Left ventricle myocardium inferior (tissue), 1 donor: ENCODE measurements at places on chromosomes 6 and 20.

DNA sequence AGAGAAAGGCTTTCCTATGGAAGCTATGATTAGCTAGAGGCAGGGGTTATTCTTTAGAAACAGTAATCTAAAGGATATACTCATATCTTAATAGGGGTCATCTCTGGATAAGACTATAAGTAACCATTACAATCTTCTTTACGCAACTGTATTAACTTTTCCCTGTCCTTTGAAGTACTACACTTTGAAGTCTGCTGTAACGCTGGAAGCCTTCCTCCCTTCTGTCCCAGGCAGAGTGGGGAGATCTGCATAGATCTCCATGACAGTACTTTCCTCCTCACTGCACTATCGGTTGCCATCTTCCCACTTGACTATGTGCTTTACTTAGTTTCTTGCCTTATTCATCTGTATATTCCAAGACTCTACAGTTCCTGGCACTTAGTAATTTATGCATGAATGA lies 20.1 kb downstream of the SLC35B3 start:
- no peak for DNase-seq

- no peak for DNase-seq
Observed at GRCh38 chr20:51140671-51141070, 117.8 kb upstream of the KCNG1 start.

DNA sequence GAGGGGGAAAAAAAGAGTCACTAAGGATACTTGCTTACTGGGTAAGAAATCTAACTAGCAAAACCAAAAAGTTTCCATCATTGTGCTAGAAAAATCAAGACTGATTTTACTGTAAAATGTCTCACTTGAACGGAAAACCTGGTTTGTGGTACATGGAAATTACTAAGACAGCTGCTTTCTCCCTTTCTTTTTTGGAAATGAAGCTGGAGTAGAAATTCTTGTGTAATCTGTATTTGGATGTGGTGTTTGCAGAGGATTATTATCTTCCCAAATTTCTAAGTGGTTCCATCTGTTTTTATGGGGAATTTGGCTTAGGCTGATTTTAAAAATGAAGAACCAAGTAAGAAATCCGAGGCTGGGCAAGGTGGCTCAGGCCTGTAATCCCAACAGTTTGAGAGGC lies 20.4 kb downstream of the EPB41L2 start:
- DNase-seq = no peak

DNA sequence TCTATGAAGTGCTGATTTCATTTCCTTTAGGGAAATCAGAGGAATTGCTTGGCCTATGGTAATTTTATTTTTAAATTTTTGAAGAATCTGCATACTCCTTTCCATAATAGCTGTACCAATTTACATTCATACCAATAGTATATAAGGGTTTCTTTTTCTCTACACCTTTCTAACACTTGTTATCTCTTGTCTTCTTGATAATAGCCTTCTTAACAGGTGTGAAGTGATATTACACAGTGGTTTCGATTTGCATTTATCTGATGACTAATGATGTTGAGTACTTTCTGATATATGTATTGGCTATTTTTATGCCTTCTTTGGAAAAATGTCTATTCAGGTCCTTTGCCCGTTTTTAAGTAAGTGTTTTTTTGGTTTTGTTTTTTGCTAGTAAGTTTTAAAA lies 40.8 kb downstream of the SMAP1 start:
- DNase-seq = no peak
